ENCODE measurements at places on chromosomes 2 and 18.

GRCh38 chr2:12510070-12510469 is 206.7 kb upstream of the TRIB2 start:
- no peak for DNase-seq

- no peak for DNase-seq
Measured at GRCh38 chr2:226396541-226396940, 403.1 kb downstream of the IRS1 start.

GRCh38 chr2:65344689-65345088 is 87.7 kb downstream of the SPRED2 start:
- no peak for DNase-seq

DNA sequence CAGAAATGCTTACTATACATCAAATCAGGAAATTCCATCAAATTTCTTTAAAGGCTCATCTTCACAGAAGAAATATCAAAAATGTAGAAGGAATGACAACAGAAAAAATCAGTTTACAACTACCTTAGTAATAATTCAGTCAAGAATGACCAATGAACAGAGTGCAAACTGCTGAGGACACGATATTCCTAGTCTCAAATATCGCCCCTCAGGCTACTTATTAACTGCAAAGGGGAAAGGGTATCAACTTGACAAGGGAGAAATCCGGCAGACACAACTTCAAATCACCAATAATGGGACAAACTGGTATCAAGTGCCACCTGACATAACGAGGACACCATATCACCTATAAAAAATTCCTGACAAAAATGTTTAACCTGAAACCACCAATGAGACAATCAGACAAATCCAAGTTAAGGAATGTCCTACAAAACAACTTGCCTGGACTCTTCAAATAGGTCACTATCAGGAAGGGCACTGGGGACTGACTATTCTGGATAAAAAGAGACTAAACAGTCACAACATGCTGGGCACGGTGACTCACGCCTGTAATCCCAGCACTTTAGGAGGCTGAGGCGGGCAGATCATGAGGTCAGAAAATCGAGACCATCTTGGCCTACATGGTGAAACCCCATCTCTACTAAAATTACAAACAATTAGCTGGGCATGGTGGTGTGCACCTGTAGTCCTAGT is 12.8 kb downstream of the COX7A2L start:
- DNase-seq = no peak

Measured in right lung (tissue), 10 donors.